RKO (cell line): ENCODE measurements at places on chromosomes 7 and 10.

GRCh38 chr7:32289651-32290414, 200.3 kb downstream of the LSM5 start:
- no peak for DNase-seq

GRCh38 chr7:51010534-51010933, 227.8 kb upstream of the GRB10 start:
- DNase-seq = no peak

DNA sequence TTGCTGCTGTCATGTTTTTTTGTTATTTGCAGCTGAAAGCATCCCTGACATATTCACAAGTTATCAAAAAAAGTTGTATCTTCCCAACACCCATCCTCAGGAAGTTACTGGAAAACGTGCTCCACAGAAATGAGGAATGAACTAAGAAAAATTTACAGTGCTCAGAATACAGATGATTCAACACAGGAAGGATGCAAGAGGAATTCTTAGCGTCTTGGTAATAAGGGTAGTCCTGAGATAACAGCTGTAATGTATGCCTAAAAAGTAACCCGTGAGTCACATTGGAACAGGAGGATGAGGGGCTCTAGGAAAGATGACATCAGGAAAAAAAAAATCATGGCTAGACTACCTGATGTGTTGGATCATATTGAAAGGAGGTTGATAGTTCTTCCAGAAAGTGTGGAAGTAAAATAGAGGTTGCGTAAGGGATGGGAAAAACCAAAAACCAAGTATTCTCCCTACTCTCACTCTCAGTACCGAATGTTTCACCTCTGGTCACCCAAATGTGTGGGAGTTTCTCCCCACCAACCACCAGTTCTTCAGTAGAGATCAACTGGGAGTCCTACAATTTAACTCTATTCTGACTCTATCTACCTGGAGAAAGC, 3.9 kb downstream of the ADAM12 start:
- peak; percentile 9 for DNase-seq

DNA sequence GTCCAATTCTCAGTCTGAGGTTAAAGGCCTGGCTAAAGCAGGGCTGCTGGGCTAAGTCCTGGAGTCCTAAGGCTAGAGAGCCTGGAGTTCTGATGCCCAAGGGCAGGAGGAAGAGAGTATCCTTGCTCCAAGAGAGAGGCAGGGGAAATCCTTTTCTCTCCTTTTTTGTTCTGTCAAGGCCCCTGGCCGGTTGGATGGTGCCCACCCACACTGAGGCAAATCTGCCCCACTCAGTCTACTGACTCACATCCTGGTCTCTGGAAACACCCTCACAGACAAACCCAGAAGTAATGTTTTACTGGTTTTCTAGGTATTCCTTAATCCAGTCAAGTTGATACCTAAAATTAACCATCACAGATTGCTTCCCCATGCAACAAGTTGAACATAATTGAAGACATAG, 23.0 kb downstream of the ZNF518A start:
- DNase-seq = no peak

DNA sequence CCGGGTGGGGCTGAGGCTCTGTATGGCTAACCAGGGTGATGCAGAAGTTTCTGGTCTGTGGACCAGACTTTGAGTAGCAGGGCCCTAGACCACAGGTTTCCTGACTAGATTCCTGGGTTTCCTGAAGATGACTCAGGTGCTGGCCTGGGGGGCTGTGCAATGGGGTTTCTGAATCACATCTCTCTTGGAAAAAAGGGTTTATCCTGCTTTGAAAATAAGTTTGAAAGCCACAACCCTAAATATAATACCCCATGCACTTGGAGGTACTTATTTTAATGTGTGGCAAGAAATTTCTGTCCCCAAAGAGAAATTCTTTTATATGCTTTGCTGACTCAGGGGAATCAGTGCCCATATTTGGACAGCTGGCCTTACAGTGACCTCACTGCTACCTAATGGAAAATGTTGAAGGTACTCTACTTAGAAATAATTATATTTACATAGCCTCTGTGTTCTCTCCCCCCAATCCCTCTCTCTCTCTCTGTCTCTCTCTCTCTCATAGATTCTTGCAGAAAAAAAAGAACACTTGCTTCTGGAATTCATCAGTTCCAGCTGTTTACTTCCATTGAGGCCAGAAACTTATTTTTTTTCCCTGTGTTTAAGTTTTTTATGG, 184.4 kb upstream of the LYZL2 start:
- no peak for DNase-seq

GRCh38 chr7:134941952-134942351, 44.4 kb upstream of the AGBL3 start:
- DNase-seq = no peak

- DNase-seq = no peak
These were observed 94.1 kb downstream of the CHST15 start for GRCh38 chr10:123999261-123999660.

- no peak for DNase-seq
These were observed 200.1 kb upstream of the SHH start for GRCh38 chr7:156012412-156012811.

DNA sequence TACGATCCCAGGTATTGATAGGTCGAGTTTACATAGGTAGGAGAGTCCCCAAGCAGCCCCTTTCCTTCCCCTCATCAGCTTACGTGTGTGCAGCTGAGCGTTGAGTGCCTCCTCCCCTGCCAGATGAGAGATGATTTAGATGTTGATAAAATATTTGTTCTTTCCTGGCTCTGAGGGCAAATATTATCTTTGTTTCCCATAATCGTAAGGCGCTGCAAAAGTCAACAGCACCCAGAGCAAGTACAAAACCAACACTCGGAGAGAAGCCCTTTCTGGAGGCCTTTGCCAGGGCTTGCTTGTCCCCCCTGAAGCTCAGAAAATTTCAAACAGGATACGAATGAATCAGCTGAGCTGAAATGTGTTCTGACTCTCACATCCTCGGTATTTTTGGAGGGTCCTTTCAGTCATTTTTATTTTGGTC, 683.2 kb downstream of the LRMDA start:
- DNase-seq = no peak

DNA sequence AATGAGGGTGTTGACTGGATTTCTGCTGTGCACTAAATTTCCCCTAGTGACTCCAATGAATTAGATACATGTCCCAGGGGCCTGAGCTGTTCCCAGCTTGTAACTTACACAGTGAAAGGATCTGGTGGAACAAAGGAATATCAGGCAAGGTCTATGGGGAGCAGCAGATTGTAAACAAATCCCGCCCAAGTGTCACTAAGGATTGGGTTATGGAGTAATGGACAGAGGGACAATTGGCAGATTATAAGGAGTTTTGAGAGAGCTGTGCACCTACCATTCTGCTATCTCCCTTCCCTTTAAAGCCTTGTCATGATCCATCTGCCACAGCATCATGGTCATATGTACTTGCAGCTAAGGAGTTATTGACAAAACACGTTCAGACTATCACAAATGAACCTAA, 183.0 kb downstream of the RAB11FIP2 start:
- DNase-seq = no peak

DNA sequence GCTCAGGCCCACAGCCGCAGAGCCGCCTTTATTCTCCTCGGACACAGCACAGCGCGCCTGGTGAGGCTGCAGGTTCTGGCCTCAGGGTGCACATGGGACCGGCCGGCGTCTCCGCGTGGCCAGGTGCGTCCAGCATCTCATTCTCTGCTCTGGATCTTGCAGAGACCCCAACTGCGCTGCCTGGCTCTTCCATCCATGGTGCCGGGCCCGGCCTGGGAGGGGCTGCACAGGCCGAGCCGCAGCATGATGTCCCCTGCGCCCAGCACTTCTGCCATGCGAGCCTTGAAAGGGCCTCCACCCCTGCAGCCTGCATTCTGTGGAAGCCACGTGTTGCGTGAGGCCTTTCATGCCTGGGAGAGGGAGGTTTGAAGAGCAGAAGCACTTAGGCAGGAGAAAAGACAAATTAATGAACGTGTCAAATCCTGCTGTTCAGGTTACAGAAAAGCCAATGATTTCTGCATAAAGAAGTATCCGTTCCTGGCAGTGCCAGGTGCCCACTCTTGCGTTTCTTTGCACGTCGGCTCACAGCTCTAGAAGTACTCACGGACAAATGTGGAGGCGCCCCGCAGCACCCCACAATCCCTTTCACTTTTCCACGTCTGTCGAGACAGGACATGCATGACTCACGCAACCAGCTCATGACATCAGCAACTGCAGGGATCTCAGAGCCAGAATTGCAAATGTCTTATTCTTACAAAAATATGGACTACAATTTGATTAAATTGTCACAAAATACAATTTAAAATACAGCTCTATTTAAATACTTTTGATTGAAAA, 571.4 kb downstream of the DNAJB6 start:
- no peak for DNase-seq

- DNase-seq = no peak
These were observed 257.8 kb downstream of the COBL start for GRCh38 chr7:51058764-51059163.

- no peak for DNase-seq
These were observed 39.3 kb upstream of the HMX3 start for GRCh38 chr10:123096452-123096851.

DNA sequence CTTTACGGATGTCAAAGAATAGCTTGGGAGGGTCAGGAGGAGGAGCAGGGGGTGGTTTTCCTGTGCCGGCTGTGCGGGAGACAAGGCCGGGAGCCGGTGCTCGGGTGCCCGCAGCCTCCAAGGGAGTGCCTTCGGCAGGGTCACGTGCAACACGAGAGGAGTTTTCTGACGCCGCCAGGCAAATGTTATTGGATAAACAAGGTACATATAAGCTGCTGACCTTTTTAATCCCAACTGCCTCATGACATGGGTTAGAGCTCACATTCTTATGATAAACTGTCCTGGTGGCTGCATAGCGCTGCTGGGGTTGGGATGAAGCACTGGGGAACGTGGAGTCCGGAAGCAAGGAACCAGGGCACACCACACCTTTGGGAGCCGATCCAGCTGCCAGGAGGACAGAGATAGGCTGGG, 124.8 kb upstream of the PDLIM1 start:
- no peak for DNase-seq

GRCh38 chr7:89458114-89458513, 662.6 kb upstream of the TEX47 start:
- DNase-seq = no peak

- DNase-seq = no peak
These were observed 27.7 kb upstream of the BET1 start for GRCh38 chr7:94031865-94032264.

DNA sequence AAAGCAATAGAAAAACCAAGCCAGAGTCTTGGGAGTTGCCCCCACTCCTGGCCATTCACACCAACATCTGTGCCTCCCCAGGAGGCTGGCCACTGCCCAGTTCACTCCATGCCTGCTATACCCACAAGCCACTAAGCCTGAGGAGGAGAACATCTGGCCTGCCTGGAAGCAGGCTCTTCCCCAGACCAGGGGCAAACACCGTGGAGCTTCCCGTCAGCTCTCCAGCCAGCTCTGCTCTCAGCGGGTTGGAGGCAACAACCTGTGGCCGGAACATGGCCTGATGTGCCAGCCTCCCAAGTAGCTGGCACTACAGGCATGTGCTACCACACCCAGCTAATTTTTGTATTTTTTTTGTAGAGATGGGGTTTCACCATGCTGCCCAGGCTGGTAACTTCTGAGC, 9.1 kb upstream of the PTPRN2 start:
- DNase-seq = no peak

DNA sequence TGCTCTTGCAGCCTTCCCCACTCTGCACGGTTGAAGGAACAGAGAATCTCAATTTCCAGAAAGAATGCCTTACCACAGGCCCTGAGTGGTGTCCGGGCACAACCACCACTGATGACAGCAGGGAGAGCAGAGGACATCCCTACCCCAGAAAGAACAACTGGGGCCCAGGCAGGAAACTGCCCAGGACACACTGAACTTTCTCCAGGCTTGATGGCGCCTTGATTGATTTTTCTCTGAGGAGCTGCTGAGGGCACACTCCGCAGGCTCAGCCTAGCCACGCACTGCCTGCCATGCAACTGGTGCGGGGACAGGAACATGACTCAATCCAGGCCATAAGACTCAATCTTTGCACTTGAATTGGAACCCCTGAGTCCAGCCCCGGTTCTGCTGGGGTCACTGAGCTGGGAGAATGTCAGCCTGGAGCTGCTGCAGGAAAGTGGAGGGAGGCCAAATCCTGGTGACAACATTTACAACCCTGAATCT, 5.9 kb downstream of the AKR1B1 start:
- no peak for DNase-seq

DNA sequence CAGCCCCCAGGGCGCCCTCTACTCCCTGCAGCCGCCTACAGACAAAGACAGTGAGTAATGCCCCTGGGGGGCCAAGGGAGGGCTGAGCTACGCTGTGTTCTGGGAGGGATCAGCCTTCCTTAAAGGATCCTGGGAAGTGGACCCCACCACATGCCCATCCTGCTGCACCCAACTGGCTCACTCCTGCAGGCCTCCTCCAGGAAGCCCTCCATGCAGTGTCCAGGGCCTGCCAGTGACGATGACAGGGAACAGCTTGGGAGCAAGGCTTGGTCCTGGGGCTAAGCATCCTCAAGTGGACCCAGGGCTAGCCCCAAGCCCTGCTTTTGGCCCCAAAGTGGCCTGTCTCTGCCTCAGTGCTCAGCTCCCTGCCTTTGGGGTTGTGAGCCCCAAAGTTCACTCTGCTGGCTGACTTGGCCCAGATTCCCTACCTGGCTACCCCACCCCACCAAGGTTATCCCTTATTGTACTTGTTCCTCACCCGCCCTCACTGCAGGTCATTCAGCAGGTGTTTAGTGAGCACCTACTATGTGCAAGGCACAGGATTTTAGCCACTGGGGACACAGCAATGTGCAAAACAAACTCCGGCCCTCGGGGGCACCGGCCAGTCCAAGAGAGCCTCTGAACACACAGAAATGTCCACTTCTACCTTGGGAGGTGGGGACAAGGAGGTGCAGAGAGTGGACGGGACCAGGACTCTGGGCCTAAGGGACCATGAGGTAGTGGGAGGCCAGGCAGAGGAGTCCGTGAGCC, 83.5 kb downstream of the MYL10 start:
- DNase-seq = no peak

GRCh38 chr10:106816318-106817085, 348.0 kb downstream of the SORCS1 start:
- no peak for DNase-seq

GRCh38 chr7:33286501-33286900, 157.1 kb downstream of the BBS9 start:
- DNase-seq = no peak

GRCh38 chr7:134470864-134471263, 12.0 kb upstream of the AKR1B1 start:
- DNase-seq = peak; percentile 82

DNA sequence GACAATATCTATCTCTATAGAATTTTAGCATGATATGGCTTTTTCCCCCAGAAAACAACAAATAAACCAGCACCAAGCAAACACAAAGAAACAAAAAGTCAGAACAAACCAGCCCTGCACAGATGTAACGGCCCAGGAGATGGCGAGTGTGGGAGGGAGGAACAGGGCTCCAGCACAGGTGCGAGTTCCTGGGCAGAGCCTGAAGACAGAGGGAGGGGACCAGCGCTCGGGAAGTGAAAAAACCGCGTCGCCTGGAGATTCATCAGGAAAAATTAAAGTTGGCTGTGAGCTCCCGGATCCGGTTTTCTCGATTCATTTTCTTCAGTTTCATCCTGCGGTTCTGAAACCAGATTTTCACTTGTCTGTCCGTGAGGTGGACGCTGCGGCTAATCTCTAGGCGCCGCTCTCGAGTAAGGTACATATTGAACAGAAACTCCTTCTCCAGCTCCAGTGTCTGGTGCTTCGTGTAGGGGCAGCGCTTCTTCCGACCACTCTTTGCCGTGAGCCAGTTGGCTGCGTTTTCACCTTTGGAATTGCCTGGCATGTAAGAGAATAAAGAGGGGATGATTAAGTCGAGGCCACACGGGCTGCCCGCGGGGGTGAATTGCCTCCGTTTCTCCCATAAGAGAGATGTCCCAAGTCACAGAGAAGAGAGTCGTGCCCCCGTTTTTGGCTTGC, 2.3 kb downstream of the HOXA10 start:
- peak; percentile 69 for DNase-seq

GRCh38 chr7:96527133-96527827, 182.4 kb downstream of the SEM1 start:
- DNase-seq = no peak
